ENCODE measurements at places on chromosomes 1 and 21.

- DNase-seq: peak; percentile 90
Observed at GRCh38 chr1:19476450-19477190, 8.7 kb downstream of the CAPZB start.

- DNase-seq: no peak
Observed at GRCh38 chr1:114341299-114341698, 169.7 kb downstream of the TRIM33 start.

DNA sequence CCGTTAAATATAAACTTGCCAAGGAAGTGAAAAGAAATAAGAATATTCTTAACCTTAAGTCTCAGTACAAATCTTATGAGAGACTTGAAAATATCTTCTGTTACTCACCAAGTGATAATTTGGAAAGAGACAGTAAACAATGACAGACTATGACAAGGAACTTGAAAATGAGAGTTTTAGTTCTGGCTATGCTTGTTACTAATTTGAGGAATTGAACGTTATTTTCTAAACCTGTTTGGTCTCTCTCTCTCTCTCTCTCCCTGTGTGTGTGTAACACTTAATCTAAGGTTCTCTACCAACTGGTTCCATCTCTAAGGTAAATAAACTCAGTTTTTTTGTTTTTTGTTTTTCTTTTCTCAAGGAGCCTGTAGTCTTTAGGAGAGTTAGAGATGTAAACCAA is 161.8 kb downstream of the AMY1C start:
- DNase-seq: no peak

DNA sequence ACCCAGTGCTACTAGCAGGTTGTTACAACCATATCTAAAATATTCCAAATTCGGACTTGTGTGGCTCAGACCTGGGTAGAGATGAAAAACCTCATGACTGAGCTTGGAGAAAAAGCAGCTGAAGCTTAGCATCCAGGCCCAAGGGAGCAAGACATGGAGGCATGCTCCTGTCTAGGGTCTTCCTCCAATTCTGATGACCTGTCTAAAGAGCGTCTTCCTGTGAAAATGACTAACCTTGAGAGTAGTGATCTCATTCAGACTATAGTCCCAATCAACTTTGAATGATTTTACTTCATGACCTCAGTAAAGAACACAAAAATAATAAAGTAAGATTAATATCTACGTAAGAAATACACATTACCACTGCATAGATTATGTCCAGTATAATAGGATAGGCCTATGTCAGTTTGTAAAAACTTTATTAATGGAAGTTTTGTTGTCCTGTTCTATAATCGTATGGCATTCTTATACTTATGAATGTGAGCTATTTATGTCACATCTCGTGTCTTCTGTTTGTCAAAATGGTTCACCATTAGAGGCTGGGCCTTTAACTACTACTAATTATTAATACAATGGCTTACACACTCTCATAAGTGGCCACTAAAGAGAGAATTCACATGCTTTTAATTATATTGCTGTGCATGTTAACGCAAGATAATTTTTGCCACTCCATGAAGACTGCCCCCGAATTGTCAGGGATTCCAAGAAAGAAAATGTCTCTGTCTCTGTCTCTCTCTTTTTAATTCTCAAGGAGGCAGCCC is 201.3 kb downstream of the NCAM2 start:
- DNase-seq: no peak

- DNase-seq: peak; percentile 39
Observed at GRCh38 chr1:67214420-67215174, 48.3 kb downstream of the IL23R start.

DNA sequence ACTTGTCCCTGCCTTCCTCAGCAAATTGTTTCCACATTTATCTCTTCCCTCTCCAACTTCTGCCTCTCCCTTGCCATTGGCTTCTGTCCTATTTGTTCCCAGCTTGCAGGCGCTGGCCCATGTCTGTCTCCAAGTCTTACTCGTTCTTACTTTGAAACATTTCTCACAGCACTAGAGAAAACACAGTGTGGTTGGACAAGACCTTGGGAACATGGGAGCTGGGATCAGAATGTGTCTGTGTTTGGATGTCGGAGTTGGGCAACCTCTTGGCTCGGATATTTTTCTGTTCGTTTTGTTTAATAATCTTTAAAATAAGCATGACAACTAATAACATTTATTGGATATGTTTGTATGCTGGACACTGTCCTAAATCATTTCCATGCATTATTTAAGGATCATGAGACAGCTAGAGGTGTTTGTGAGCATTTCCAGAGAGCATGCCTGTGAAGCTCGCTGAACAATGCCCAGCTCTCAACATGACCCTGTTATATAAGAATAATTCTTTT is 5.9 kb upstream of the BRWD1 start:
- DNase-seq: no peak

DNA sequence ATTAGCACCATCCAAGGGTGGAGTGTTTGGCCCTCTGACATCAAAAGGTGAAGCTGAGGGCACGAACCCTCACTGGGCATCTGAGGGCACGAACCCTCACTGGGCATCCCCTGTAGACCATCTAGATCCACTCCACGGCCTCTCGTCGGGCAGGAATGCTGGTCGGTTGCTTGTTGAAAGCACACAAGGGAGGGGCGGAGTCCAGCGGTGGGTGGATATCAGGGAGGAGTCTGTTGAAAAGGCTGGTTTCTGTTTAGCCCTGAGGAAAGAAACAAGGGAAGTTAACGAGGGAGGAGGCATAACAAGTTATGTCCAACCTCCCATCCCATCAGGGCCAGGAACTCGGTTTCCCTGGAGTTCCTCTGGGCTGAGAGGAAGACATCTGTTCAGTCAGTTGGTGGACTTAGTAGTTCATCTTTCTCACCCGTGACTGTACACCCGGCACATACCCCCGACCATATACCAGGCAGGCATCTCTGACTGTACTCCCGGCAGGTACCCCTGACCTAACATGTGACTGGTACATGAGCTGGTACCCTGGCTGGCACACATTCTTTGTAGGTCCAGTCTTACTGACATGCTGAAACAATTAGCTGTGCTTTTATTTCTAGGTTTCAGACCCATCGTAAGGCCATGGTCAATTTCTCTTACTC is 32.1 kb upstream of the PDE9A start:
- no peak for DNase-seq

- DNase-seq: peak; percentile 71
Observed at GRCh38 chr1:85334962-85335361, 58.5 kb upstream of the BCL10 start.

GRCh38 chr1:224542783-224543440 is 73.2 kb upstream of the CNIH3 start:
- peak; percentile 99 for DNase-seq

DNA sequence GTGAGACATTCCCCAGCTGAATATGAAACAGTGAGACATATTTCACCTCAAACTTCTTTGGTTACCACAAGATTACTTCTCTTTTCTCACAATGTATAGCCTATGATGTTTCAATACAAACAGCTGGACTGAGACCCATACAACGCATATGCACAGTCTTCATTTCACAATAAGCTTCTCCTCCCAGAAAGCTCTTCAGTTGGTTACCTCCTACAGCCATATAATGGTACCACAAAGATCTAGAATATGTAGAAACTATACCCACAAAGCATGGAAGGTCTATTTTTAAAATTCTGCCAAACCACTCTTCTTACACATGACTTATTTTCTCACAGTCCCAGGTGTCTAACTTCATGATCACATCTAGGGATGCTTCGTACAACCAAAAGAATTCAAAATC is 70.8 kb downstream of the JAK1 start:
- no peak for DNase-seq

DNA sequence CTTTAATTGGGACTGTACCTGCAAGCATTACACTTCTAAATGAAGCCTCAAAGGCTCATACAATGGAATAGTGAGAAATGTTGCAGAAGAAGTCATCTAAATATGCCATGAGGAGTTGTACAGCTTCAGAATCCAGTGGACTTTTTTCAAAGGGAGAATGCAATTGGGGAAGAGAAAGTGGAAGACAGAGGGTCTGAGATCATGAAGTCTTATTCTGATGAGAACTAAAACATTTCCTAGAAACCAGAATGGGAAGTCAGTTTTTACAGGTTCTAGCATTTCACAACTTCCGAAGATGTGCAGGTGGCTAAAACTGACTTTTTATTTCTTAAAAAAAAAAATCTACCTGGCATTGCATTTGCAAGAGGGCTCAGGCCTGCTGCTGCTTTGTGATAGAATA is 424.4 kb upstream of the RUNX1 start:
- DNase-seq: no peak

DNA sequence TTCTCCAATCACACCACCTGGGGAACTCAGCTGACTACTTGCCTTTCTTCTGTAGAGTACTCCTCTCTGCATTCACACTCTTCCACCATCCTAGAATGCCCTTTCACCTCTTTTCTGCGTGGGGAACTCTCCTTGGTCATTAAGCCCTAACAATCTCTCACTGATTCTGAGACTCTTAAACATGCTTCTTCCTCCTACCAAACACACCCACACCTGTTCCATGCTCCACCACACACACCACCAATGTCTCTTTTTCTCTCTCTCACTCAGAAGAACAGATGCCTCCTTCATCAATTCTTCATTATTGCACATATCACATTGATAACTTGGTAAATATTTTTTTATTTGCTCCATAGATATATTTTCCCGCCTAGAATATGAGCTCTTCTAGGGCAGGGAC is 53.6 kb downstream of the WARS2 start:
- DNase-seq: no peak

- DNase-seq: no peak
Observed at GRCh38 chr1:213821175-213821942, 166.4 kb upstream of the PROX1 start.

DNA sequence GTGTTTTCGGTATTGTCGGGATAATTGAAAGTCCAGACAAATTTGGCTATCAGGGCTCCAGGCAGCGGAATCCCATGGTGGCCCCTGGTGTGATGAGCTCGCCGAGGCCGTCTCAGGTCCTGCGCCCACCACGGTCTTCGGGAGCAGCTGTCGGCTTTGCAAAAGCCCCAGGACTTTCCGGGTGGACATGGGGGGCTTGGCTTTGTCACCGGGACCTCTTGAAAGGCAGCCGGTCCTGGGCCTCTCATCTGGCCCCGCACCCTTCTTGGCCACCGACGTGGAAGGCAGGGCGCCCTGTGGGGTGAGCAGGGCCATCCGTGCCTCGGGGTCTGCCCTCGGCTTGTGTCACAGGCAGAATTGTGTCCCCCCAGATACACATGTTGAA is 87.1 kb upstream of the ACTRT2 start:
- no peak for DNase-seq

DNA sequence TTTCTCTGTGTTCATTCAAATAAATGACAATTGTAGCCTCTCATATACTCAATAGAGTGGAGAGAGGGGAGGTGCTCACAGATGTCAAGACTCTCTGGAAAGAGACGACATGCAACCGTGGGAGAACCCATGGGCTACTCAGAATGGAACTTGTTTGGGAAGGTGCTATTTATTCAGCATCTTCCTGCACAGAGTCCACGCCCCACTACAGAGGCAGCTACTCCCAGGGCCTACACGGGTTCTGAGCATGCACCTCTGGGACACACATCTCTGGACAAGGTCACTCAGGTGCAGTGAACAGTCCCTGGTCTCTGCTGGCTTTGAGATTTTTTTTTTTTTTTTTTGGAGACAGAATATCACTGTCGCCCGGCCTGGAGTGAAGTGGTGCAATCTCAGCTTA is 64.1 kb downstream of the NID1 start:
- no peak for DNase-seq

DNA sequence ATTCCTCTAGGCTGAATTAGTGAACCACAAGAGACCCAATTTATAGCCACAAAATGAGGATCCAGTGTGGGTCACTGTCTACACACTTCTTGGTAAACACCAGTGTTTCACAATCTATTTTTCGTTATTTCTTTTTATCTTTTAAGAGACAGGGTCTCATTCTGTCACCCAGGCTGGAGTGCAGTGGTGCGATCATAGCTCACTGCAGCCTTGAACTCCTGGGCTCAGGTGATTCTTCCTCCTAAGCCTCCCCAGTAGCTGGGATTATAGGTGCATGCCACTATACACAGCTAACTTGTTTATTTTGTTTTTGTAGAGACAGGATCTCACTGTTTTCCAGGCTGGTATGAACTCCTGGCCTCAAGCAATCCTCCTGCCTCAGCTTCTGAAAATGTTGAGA is 29.3 kb upstream of the SLC45A3 start:
- DNase-seq: no peak

- no peak for DNase-seq
Observed at GRCh38 chr1:159275891-159276290, 26.2 kb upstream of the FCER1A start.

DNA sequence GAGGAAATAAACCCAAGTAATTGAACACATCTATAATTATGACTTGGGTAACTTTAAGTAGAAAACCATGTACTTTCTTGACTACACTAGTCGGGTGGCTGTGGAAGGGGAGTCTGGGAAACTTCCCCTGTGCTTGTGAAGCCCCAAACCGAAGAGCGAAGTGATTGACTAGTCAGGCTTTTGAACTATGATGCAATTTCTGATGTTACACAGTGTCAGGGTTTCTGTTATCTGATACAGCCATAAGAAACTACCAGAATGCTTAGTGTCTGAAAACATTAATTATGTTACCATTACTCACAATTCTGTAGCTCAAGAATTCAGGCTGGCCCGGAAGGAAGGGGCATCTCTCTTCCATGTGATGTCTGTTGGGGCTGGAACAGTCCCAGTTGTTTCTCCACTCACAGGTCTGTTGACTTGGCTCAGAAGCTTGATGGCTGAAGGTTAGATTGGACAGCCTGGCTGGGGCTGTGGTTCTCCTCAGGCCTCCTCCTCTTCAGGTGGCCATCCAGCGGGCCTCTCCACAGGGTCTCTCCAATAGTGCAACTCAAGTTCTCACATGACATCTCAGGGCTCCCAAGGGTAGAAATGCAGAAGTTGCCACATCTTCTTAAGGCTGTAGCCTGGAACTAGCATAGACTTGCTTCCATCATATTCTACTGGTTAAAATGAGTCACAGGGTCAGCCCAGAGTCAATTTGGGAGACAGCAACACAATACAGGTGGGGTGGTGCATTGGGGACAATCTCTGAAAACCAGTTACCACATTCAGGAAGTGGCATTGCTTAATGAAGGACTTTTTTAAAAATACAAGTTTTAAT is 8.3 kb upstream of the C8B start:
- no peak for DNase-seq

GRCh38 chr21:46157987-46158451 is 2.6 kb upstream of the FTCD start:
- DNase-seq: no peak

DNA sequence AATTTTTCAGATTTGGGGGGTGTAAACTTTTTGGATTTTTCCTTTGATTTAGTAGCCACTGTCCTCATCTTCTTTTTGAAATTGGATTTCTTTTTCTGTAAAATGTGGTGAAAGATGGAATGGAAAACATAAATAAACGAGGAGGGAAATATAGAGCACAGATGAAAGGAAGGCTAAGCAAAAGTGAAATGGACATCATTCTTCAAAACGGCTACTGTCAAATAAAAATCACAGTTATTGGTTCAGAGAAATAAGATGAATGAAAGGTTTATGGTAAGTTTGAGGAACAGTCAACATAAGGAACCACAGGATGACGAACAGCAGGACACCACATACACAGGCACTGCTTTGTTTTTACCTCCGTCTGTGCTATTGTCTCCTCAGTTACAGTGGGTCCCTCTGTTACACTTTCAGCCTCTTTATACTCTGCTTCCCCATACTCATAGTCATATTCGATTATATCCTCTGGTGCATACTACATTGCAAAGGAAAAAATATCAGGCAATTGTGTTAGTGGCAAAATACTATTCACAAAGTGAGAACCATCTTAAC is 82.4 kb downstream of the COL11A1 start:
- no peak for DNase-seq
